Colonic mucosa (tissue), 4 donors: ENCODE measurements at places on chromosomes 12 and 14.

- no peak for DNase-seq
These were observed 249.2 kb downstream of the TTC6 start for GRCh38 chr14:37844614-37845013.

- no peak for DNase-seq
These were observed 142.3 kb downstream of the ADGRD1 start for GRCh38 chr12:131095826-131096680.

DNA sequence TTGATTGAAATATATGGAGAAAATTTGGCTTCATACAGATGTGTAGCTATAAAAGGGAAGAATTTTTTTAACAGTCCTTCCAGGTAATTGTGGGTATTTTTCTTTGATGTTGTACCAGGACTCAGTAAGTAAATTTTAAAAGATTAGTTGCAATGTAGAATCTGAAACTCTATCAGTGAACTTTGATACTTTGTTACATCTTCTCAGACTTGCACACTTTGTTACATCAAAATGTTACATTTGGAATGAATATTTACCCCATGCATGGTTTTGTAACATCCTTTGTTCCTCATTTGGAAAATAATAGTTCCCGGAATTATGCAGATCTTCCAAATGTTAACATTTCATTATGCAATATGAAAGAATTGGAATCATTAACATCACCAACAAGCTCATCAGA lies 13.8 kb downstream of the MTHFD1 start:
- no peak for DNase-seq

DNA sequence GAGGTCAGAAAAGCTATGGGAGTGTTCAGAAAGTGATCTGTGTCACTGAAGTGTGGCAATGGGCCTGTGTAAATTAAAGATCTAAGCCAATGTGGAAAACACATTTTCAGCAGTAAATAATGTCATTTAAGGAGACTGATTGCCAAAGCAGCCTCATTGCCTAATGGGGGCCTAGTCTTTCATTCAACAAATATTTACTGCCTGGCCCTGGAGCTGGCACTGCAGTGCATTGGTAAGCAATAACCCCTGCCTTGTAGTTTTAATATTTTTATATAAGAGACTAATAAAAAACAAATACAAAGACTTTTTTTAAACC lies 326.6 kb downstream of the BTG1 start:
- peak; percentile 19 for DNase-seq

GRCh38 chr14:56136571-56137452 lies 18.6 kb downstream of the PELI2 start:
- DNase-seq, result no peak

DNA sequence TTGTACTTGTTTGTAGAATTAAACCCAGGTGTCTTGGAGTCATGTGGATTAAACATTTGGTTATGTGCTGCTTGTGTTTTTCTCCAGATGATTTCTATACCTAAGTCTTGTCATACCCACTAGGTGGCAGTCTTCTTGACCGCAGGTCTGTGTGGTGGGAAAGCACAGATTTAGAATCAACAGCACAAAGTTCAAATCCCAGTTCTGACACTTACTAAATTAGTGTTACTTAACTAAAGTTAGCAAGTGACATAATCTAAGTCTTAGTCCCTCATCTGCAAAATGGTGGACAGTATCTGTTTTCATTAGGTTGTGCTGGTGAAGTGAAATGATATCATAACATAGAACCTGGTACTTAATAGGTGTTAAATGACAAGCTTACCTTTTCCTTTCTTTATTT lies 151.0 kb upstream of the ARHGAP5 start:
- DNase-seq, result no peak

- DNase-seq, result no peak
These were observed 13.4 kb downstream of the GPRC5D start for GRCh38 chr12:12938541-12938940.

- DNase-seq, result no peak
These were observed 84.1 kb downstream of the BCAT1 start for GRCh38 chr12:24864796-24865125.

- peak; percentile 64 for DNase-seq
These were observed 54.4 kb upstream of the KCNA1 start for GRCh38 chr12:4855121-4855924.

DNA sequence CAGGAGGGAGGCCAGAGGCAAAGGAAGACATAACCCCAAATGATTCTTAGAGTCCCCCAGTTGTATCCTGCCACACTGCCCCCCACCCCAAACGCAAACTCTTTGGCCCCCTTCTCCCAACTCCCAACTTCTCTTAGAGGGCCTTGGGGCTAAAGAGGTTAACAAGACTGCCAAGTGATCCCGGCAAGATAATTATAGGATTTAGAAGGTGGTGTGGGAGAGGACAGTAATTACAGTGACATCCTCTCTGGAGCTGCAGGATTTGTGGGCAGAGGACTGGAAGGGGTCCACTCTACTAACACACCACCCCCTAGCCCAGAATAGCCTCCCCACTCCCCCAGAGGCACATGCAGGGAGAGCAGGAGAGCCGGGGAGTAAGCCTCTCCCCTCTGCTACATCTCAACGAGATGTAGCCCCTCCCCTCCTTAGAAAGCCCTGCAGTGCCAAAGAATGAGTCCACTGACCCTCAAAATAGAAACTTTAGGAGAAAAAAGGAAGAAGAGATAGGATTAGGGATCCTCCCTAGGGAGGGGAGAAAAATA lies 5.3 kb upstream of the GDF11 start:
- no peak for DNase-seq

- DNase-seq, result peak; percentile 59
These were observed 9.7 kb downstream of the MLH3 start for GRCh38 chr14:75041613-75042012.

DNA sequence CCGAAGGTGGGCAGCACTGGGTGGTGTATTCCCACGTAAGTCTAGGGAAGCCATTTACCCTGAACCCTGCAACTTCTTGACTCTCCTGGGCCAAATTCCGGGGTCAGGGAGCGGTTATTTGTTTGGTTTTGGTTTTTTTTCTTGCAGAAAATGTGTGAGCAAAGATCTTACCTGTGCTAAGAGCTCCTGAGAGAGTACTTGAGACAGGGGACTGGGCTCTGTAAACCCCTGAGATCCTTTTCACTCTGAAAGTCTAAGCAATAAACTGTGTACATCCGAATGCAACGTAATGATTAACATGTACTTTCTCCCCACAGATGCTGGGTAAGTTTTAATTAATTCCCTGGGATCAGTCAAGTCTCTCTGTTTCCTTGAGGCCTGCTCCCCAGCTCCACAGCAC lies 21.5 kb downstream of the OR10P1 start:
- DNase-seq, result no peak

- no peak for DNase-seq
These were observed 119.8 kb downstream of the KICS2 start for GRCh38 chr12:64102339-64102738.

DNA sequence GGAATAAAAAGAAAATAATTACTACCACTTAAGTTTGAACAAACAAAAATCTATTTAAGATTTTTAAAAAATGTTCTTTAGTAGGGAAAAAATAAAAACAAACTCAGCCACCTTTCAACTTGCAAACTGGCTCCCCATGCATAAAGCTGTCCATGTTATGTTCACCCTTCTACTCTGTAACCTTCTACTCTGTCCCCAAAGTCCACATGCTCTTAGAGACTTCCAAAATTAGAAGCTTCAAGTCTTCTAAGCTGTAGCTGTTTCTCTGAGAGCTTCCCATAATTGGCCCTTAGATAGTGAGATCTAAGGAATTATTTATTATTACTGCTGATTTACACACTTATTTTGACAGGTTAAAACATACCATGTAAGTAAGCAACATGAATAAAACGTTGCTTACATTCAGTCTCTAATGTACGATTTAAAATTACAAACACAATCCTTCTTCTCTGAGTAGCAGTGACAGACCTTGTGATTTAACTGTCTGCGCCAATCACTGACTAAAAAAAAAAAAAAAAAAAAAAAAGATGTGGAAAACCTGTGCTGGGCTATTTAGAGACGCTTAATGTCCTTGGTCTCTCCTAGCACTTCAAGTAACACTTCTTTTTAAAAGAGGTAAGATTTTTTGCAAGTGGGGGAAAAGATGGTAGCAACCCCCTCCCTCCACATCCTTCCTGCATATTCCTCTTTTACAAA lies 28.3 kb upstream of the GRIP1 start:
- no peak for DNase-seq
